ENCODE measurements at places on chromosomes 5 and 9.

DNA sequence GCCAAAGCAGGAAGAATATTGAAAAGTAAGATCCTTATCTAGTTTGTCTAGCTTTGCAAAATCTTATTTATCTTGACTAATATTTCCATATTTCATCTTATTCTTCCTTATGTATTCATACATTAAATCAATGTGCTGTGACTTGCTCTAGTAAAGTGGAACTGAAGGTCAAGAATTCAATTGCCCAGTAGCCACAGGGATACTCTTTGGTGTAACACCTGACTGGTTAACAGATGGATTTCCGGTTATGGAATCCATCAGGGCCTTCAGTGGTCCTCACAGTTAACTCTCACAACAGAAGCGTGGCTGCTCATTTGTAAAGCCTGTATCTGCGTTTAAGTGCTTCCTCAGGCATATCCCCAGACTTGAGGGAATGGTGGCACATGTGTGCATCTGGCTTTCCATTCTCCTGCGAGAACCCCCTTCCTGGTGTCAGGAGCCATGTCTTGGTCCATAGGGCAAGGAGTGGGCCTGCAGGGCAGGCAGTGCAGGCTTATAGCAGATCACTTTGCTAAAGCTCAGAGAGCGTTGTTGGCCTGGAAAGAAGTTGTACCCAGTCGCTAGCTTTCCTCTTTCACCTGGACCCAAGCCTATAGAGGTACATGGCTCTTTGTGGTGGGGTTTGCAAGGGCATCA lies 99.2 kb downstream of the HSPA4 start:
- DNase-seq: no peak

DNA sequence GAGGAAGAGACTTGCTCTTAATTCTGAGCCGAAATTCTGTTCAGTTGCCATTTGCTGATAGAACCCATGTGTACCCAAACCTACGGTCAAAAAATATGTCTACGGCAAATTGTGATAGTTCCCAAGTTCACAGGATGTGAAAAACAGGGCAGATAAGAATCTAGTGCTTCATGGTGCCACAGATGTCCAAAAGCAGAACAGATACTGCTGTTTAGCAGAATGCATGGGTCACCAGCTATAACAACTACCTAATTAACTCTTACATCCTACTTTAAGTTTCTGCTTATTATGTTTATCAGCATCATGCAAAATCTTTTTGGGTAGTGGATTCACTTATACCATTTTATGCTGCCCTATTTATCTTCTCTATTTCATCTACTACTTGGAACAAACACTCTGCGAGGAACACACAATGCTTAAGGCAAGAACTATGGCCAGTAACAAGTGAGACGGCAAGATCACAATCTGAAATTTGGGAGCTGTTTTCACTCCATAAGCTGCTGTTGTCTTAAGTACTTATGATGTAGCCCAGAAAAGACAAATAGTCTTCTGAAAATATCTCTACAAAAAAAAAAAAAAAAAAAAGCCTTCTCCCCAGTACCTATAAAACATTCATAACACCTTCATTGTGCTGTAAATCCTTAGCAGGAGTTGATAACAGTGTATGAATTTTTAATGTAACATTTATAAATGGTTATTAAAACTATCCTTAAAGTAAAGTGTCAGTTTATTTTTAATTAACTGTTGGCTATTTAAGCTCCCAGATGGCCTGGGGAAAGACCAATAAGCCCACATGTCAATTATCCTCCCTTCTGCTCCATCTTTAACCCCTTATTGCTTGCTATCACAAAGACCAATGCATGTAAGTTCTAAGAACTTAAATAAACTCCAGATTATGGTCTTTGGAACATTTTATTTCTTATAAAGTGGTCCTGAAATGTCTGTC lies 232.3 kb downstream of the TLR4 start:
- DNase-seq: no peak

DNA sequence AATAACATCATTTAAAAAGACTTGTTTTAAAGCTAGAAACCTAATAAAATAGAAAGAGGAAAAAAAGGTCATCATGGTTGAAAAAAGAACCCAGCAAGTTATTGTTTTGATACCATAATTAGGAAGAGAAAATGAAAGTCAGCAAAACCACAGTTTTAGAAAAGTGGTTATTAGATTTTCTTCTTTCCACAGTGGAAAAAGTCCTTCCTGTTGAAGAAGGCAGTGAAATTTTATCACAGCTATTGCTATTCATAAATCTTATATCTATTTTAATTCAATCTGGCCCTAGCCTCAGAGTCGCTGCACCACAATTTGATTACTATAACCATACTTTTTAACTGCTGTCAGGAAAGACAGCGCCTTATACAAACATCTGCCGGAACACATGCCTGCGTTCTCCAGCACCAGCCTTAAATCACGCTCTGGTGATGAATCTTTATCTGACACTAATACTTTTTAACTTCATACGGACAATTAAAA lies 60.3 kb downstream of the MAPKAP1 start:
- DNase-seq: no peak

GRCh38 chr9:84323858-84324257 lies 16.7 kb downstream of the SLC28A3 start:
- DNase-seq: no peak

GRCh38 chr9:128216781-128217553 lies 13.8 kb downstream of the DNM1 start:
- DNase-seq: no peak

- DNase-seq: no peak
These were observed 25.5 kb downstream of the INSYN2B start for GRCh38 chr5:169954786-169955185.

GRCh38 chr9:136596630-136597031 lies 50.8 kb upstream of the NOTCH1 start:
- DNase-seq: no peak

DNA sequence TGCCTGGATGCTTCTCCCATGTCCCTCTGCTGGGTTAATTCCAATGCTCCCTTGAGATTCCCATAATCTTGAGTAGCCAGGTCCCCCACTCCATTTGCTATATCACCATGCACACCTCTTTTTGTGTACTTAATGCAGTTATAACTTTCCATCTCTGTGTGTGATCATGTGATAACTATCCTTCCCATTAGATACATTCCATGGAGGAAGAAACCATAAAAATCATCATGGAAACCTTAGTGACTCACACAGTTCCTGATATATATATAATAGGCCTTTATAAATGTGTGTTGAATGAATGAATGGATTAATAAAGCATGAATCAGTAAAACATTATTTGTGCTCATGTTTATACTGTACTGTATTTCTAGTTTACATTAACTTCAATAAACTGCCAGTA lies 104.6 kb downstream of the PCSK5 start:
- DNase-seq: no peak

- no peak for DNase-seq
These were observed 28.6 kb downstream of the UGCG start for GRCh38 chr9:111925017-111925770.

GRCh38 chr9:90847971-90848370 lies 46.4 kb downstream of the SYK start:
- DNase-seq: no peak

GRCh38 chr5:126403876-126404275 lies 19.3 kb upstream of the GRAMD2B start:
- DNase-seq: no peak
